ENCODE measurements at places on chromosomes 12 and 14.

DNA sequence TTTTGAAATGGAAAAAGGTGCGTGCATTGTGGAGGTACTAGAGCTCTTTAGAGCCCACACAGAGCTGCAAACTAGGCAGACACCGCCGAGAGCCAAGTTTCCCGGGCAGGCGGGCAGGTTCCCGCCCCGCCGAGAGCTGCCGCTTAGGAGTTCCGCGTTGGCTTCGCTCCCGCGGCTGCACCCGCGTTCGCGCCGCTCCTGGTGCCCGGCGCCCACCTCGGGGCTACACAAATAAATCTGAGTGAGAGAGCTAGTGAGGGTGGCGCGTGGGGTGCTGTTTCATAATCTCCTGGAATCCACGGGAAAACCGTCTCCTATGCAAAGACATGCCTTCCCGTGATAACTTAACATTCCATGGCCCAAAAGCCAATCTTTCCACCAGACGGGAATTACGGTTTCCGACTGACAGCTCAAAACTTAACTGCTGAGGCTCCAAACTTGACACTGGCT lies 645 bp downstream of the KITLG start:
- peak; percentile 41 for DNase-seq

- DNase-seq = no peak
Observed at GRCh38 chr12:76764856-76765255, 941 bp downstream of the ZDHHC17 start.

GRCh38 chr12:24798335-24798734 lies 150.6 kb downstream of the BCAT1 start:
- DNase-seq = no peak

GRCh38 chr12:85998074-85998473 lies 124.0 kb downstream of the NTS start:
- DNase-seq = no peak

DNA sequence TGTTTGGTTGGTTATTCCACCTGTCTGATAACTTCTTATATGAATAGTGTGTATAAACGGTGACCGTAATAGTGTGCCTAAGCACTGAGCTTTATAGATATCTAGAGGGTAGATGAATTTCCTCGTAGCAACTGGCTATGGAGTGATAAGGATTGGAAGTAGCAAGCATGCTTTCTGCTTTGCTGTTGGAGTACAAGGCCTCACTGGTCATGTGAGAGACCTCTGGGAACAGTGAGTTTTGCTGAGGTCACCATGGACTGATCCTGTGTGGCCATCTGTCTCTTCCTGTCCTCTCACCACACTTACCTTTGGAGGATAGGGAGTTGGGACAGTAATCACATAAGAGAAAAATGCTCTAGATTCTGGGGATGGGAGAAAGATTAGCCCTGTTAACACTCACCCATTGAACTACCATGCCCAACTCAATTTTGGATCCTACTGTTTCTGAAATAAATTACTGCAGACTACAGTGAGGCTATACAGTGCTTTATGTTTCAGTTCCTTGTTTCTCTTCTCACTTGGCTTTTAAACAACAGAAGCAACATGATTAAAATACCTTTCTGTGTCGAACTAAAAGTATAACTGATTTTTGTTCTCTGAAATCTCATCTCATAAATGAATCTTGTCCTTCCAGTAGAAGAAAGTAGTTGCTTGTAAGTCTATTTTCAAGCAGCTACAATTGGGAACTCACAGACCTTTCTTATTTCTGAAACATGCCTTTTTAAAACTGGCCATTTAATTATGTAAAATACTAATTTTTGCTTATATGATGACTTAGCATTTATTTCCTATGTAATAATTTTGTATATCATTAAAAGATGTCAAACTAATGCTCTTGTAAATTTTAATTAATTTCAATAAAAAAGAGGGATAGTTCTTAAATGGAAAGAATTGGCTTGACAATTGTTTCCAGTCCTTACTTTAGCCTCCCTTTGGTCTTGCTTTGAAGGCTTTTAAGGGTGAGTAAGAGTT lies 8.3 kb downstream of the TMX1 start:
- DNase-seq = no peak

DNA sequence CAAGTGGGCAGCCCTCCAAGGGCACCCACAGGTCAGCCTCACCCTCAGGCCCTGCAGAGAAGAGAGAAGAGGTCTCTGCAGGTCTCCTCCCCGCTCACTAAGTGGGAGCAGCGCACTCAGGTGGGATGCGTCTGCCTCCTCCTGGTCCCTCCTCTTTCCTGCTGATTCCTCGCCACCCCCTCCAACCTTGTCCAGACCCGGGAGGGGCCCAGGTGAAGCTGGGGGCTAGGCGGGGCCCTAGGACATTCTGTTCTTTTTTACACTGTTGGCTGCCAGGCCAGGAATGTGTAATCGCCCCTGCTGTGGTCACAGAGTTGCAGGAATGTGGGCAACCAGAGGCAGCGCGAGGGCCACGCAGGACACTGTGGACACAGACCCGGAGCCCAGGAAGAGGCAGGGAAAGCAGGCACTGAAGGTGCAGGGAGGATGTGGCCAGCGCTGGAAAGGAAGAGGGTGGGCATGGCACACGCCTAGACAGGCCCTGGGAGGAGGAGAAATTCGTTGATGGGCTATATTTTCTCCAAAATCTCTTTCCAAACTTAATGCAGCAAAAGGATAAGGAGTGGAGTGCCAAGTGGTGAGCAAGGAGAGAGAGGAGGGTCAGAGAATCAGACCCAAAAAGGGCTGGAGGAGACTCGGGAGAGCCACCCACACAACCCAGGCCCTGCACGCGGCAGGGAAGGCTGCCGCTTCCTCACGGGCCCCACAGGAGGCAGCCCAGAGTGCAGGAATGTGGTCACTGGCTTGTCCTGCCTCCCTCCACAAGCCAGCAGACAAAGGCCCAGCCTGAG lies 911 bp upstream of the SCNN1A start:
- peak; percentile 72 for DNase-seq

- DNase-seq = peak; percentile 96
Observed at GRCh38 chr14:60091550-60092525, at the start of gene PCNX4. TSS of gene PCNX4 (plus strand) at chr14:60091923. CDS start at chr14:60107639, 15,716 bp downstream.

GRCh38 chr12:120025640-120026039 lies 36.6 kb downstream of the BICDL1 start:
- no peak for DNase-seq

- no peak for DNase-seq
Observed at GRCh38 chr12:118970856-118971255, 10.5 kb upstream of the SRRM4 start.

DNA sequence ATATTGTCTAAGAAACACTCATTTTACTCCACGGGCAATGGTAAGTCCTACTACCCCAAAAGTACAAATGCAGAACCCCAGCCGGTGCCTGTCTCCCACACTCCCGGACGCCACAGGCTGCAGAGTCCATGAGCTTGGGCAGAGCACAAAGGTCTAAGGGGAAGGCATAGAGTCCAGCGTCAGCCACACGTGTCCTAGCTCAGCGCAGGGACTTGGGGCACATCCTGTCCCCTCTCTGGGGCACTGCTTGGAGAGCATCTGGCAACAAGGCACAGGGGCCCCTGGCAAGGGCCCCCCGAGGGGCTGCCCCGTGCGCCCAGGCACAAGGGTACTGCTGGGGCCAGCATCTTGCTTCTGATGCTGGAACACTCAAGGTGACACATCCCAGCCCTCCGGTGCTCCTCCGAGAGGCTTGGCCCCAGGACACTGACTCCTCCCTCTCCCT lies 58.4 kb downstream of the BCL11B start:
- DNase-seq = no peak

GRCh38 chr14:72480464-72481243 lies 413.2 kb downstream of the DPF3 start:
- no peak for DNase-seq

- DNase-seq = no peak
Observed at GRCh38 chr14:91019673-91020072, 40.8 kb downstream of the RPS6KA5 start.

GRCh38 chr12:109753054-109753401 lies 39.4 kb downstream of the FAM222A start:
- no peak for DNase-seq

DNA sequence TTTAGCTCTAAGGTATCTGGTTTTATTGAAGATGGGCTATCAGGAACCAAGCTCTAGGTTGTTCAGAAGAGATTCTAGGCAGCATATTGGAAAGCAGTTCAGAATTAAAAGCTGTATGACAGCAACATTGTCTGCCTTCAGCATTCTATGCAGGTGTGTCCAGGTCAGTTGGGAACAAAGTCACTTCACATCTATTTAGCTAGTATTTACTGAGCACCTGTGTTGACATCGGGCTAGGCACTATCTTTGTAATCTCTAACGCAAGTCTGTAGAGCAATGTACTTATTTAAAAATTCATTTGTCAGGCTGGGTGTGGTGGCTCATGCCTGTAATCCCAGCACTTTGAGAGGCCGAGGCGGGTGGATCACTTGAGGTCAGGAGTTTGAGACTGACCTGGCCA lies 6.8 kb upstream of the EID3 start:
- no peak for DNase-seq

DNA sequence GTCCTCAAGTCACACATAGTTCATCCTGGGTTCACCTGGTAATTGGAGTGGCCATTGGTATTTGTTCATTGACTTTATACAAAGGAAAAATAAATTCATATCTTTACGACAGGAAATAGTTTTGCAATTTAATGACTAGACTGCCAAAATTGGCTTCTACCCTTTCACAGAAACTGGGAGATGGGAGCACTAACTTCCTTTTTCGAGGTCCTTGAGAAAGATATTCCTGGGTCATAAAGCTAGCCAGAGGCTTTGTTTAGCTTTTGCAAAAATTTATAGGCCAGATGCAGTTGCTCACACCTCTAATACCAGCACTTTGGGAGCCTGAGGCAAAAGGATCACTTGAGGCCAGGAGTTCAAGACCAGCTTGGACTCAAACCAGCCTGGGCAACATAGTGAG lies 10.2 kb upstream of the OR11G2 start:
- no peak for DNase-seq

DNA sequence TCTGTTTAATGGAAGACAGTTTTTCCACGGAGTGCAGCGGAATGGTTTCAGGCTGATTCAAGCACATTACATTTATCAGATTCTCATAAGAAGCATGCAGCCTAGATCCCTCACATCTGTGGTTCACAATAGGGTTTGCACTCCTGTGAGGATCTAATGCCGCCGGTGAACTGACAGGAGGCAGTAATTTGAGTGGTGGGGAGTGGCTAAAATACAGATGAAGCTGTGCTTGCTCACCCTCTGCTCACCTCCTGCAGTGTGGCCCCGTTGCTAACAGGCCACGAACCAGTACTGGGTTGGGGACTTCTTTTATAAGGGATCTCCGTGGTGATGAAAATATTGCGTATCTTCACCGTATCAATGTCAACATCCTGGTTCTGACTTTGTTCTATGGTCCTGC lies 107.8 kb downstream of the OTX2 start:
- DNase-seq = no peak

- no peak for DNase-seq
Observed at GRCh38 chr12:72957454-72957853, 685.3 kb downstream of the TRHDE start.

DNA sequence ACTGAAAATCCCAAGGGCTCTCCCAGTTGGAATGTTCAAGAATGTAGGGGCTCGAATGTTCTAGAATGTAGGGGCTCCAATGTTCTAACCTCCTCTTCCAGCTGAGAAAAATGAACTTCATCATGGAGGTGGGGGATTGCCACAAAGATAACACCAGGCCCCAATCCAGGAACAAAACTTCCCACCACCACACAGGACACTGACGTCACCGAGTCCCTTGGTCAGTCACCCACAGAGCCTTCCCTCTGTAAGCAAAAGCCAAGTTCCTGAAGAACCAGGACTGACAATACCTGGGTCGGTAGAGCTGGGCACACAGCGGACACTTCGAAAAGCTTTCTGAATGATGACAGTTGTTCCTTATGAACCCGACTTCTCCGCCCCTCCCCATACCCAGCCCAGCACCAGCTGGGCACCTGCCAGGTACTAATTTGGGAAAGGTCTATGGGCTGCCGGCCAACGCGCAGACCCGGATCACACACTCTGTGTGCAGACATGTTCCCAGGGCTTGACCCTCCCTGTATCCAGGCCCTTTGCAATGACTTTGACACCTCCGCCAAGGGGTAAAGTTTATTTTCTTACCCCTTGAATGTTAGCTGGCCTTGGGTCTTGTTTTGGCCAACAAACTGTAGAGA lies 18.9 kb downstream of the ITPK1 start:
- no peak for DNase-seq

GRCh38 chr14:84323978-84324377 lies 1206.0 kb upstream of the FLRT2 start:
- DNase-seq = no peak

- no peak for DNase-seq
Observed at GRCh38 chr14:24613241-24613640, 3.8 kb upstream of the GZMH start.

- DNase-seq = no peak
Observed at GRCh38 chr14:39948235-39948634, 516.0 kb upstream of the FBXO33 start.

GRCh38 chr14:75587388-75587787 lies 9.0 kb downstream of the FLVCR2 start:
- DNase-seq = no peak

GRCh38 chr14:23646648-23647549 lies 10.7 kb downstream of the DHRS2 start:
- no peak for DNase-seq

DNA sequence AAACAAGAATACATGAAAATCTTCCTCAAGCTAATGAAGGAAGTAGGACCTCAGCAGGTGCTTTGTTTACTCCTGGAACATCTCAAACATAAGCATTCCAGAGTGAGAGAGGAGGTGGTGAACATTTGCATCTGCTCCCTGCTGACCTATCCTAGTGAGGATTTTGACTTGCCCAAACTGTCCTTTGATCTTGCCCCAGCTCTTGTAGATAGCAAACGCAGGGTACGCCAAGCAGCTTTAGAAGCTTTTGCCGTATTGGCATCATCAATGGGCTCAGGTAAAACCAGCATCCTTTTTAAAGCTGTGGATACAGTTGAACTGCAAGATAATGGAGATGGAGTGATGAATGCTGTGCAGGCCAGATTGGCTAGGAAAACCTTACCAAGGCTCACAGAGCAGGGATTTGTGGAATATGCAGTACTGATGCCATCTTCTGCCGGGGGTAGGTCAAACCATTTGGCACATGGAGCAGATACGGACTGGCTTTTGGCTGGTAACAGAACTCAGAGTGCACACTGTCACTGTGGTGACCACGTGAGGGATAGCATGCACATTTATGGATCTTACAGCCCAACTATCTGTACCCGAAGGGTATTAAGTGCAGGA lies 1.9 kb downstream of the TOGARAM1 start:
- DNase-seq = no peak

DNA sequence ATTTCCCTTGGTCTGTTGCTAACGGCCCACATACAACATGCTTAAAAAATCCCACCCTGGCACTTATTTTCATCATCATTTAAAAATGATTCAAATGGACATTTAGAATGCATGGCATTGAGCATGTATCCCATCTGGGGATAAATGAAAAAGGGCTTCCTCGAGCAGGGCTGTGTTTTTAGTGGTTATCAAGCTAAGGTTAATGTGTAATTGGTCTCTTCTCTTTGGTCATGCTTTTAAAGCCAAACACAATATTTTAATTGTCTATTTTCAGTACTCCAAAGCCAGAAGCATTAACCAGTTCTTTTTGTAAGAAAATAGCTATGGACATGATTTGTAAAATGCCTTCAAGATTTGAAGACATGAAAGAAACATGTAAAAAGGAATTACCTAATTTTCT lies 1.9 kb upstream of the TRHDE start:
- no peak for DNase-seq

Data from SJSA1 (cell line).